Activated CD8-positive, alpha-beta memory T cell treated with anti-CD3 and anti-CD28 coated beads for 1 hour (primary cell): ENCODE measurements at places on chromosomes 7 and 10.

GRCh38 chr10:387909-388660 is 252.8 kb downstream of the ZMYND11 start:
- DNase-seq: no peak

GRCh38 chr10:89644691-89644966 is 413 bp downstream of the PANK1 start:
- DNase-seq: no peak

DNA sequence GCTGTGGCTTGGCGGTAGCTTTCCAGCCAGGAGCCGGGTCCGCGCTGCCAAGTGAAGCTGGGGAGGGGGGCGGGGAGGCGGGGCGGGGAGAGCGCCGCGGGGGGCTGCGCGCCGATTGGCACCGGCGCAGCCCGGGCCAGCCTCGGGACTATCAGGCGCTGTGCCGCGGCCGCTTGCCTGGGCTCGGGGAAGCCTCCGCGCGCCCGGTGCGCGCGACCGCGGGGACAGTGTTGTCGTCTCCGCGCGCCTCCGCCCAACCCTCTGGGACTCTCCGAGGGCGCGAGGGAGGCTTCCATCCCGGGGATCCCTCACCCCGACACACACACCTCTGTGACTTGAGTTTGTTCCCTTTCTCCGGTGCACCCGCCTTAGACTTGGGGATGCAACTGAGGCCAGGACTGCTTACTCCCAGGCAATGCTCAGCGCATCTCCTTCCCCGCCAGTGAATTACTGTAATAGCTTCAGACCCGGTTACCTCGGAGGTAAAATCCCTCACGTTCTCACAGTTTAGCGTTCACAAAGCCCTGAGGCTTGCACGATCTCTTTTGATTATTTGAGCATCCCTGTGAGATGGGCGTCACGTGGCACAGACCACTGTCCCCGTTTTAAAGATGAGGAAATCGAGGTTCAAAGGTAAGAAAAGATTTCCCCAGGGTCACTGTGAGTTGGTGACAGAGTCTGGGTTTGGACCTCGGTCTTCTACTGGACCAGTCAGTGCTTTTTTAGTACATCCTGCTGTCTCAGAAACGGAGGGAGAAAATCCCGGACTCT is at the start of gene NKX1-2:
Gene NKX1-2 (minus strand): TSS at position 24 of the 771 bp plus-strand sequence. CDS start 92 bp downstream, outside the sequence.
- no peak for DNase-seq

DNA sequence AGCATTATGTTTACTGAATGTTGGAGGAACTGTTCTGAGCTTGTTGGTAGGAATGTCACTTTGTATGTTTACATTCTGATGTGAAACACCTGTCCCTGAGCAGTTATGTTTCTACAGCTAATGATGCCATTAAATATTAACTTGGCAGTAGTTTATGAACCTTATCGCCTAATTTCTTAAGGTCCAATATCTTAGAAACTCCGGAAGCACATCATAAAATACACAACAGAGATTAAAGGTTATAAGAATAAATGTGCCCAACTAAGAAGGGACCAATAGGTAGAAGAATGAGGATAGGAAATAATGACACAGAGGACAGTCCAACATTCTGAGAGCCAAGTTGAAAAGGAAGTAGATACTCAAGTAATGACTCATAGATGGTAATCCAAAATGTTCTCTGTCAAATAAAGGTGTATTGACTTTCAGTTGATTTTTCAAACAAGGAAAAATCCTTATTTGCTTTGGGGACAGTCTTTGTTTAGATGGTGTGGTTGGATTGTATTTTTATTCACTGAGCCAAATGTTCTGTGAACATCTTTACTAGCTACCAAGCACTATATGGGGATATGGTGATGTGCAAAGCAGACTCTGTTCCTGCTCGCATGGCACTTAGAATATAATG is 31.9 kb downstream of the LCOR start:
- DNase-seq: no peak

DNA sequence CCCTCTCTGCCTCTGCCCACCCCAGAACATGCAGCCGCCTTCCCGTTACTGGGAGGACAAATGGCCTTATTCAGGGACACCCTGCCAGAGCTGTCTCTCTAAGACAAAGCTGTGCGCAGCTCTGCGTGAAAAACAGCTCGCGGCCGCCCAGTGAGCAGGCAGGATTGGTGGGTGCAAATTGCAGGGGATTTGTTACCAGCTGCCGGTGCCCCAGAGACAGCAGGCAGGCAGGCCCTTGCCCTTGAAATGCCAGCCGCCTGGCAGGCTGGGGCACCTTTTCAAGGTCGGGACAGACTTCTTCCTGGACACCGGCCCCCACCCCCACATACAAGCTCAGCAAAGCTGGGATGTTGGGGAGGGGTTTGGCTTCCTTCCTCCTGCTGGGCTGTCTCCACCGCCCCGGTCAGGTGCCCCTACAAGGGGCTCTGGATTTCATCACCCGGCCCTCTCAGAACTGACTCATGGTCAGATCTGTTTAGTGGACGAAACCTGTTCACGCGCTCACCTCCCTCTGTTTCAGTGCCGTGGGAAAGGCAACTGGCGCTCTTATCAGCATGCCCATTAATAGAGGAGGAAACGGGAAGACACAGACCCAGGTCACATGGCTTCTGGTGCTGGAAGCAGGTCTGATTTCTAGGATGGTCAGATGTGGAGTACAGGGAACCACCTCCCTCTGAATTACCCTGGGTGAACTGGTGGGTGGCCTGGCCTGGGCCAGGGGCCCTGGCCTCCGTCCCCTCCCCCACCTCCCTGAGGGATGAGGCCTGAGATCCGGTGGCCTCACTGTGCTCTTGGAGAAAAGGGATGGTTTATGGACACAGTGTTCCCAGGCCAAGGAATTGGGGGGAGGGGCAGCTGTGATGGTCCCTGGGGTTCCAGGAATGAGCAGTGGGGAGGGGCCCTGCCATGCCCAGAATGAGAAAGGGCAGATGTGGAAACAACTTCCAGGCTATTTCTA is 123.9 kb upstream of the PPIF start:
- DNase-seq: no peak

DNA sequence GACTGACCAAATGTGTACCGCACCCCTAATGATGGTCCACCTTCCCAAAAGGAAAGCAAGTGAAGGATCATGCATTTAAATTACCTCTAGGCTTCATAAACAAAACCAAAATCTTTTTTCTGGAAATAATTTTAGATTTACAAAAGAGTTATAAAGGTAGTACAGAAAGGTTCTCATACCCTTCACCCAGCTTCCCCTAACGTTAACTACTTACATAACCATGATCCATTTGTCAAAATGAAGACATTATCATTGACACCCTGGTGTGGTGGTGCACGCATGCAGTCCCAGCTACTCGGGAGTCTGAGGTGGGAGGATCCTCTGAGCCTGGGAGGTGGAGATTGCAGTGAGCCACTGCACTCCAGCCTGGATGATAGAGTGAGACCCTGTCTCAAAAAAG is 75.1 kb upstream of the TCF7L2 start:
- DNase-seq: no peak

- DNase-seq: no peak
Measured at GRCh38 chr7:25444991-25445390, 216.7 kb upstream of the NPVF start.

- DNase-seq: peak; percentile 38
Measured at GRCh38 chr10:61902445-61903220, 1.1 kb downstream of the ARID5B start.

DNA sequence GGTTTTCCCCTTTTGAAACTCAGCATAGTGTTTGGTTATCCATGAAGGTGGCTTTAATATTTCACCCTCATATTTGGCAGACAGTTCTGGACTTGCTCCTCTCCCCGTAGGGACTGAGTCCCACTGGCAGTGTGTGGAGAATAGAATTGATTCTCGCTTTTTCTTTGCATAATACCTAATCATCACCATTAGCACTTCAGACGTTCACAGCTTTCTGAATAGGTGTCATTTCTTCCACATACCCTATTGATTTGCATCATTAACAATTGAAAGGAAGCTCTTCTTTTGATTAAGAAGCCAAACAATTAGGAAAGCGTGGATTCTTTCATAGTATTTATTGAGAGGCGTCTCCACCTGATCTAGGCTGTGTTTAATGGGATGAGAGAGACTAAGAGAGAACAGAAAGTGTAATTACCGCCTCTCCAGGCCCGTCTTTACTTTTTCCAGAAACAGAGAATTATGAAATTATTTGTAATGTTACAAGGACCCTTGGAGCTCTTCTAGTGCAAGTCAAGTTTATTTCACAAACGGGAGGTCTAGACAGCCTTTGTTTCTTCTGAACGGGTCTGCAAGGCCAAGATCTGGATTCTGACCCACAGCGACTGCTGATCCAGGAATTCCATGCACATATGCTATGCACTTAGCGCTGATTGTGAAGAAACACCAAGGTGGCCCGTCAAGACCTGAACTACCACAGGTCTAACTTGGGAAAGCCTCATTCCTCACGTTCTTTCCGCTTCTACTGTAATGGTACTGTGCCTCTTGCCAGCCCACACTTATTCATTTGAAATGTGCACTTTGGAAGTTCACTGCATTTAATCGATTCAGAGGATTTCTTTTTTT is 249.9 kb upstream of the C7orf33 start:
- no peak for DNase-seq

- no peak for DNase-seq
Measured at GRCh38 chr7:81209059-81209458, 290.2 kb upstream of the SEMA3C start.

DNA sequence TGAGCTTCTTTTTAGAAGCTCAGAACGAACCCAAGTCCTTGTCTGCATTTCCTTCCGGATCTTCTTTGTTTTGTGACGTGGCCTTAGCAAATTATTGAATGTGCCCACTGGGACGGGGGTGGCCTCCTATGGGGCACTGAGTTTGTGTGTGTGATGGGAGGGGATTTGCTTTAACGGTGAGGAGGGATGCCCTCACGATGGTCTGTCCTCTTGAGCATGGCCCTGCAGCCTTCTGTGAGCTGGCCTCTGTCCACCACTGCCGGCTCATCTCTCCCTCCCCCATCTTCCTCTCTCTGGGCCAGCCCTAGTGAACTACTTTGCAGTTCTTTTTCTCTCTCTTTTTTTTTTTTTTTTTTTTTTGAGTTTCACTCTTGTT is 62.9 kb upstream of the MKRN1 start:
- DNase-seq: no peak

- DNase-seq: no peak
Measured at GRCh38 chr10:7958442-7958841, 96.0 kb upstream of the GATA3 start.

DNA sequence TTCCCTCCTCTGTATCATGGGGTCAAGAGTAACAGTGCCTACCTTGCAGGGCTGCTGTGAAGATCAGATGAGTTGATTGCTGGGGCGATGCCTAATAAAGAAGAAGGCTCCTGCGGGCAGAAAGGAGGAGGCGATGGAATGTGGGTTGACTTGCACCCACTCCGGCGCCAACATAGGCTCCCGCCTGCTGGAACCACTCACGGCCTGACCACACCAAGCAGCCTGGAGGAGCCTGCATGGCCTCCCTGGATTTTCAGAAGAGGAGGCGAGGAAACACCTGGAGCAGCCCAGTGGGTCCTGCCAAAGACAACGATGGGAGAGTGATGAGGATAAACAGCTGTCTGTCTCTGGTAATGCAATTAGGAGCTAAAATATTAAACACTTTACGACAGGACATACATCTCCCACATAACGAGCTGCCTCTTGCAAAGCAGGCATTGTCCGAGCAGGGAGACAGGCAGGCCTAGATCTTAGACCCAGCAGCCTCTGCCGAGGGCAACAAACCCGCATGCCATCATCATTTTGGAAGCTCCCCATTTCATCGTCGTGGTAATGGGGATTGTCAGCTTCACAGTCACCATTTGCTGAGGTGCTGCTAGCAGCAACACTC is 302.9 kb upstream of the ZMIZ1 start:
- no peak for DNase-seq

DNA sequence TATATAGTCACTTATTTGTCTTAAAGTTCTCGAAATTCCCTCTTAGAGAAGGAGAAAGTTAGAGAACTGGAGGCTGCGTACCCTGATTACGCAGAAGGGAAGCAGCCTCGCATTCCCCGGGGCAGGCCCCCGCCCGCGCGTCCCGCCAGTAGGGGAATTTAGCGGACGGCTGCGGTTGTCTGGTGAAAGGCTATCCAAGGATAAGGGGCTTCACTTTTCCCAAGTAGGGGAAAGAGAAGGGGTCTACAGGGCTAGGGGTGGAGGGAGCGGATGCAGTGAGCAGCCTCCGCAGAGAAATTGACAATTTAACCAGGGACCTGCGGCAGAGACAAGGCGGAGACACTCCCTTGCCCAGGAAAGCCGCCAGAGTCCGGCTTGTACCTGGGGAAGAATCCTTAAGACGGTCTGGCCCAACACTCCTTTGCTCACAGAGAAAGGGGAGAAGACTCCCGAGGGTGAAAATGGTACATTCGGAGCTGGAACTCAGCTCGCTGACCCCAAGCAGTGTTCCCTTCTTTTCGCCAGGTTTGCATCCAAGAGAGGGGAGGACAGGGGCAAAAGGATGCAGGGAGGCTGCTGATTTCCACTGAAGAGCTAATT is 994 bp upstream of the MAGI2 start:
- no peak for DNase-seq

- DNase-seq: peak; percentile 3
Measured at GRCh38 chr10:31929261-31930022, 811 bp upstream of the ARHGAP12 start.

- no peak for DNase-seq
Measured at GRCh38 chr10:11424456-11425295, 186.8 kb downstream of the USP6NL start.

DNA sequence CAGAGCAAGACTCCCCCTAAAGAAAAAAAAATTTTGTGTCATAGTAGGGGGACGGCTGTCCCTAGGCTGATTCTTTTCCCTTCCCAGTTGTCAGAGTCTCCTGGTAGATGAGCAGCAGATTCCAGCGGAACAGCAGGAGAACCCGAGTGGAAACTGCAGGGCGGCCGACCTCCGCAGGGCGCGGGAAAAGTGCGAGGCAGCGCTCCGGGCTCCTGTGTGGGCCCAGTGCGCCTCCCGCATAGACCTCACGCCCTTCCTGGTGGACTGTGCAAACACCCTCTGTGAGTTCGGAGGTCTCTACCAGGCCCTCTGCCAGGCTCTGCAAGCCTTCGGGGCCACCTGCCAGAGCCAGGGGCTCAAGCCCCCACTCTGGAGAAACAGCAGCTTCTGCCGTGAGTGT is 46.0 kb downstream of the ZAN start:
- no peak for DNase-seq

DNA sequence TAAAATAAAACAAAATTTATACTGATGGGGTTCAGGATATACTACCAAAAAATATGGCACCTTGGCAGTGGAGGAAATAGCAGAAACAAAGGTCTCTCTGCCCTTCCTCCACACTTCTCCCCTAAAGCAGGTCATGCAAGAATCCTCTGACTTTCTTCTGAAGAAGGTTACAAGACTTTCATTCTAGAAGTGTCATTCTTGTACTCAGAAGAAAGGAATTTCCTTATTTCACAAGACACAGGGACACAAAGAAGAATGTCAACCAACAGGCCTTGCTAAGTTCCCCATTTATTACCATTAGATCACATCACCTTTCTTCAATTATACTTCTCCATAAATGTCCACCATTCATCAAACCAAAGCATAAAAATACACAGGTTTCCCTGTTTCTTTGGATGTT is 470.2 kb downstream of the PAXIP1 start:
- no peak for DNase-seq

GRCh38 chr10:90587081-90587491 is 270.8 kb downstream of the HTR7 start:
- no peak for DNase-seq
